Activated naive CD4-positive, alpha-beta T cell treated with anti-CD3 and anti-CD28 coated beads for 36 hours (primary cell): ENCODE measurements at places on chromosomes 4 and X. TPM values are rescaled to one million over a fixed set of nuclear protein-coding genes. Genes with fewer than 3 reads are reported as not detected.

LNX1 gene
- total RNA-seq, result 0.17 TPM

PNMA6A gene
- 1.1 TPM for total RNA-seq

ANOS1 gene
- not detected for total RNA-seq

- H3K4me1 ChIP-seq, result no peaks in the 10 kb centered on the region
- H3K36me3 ChIP-seq, result peaks cover 43% of the 10 kb centered on the region
- H3K27ac ChIP-seq, result no peak overlapping the region
- H3K4me3 ChIP-seq, result no peak overlapping the region
- no peaks in the 10 kb centered on the region for H3K27me3 ChIP-seq
Observed at GRCh38 chr4:4268776-4269175, 20.8 kb upstream of the TMEM128 start.

DNA sequence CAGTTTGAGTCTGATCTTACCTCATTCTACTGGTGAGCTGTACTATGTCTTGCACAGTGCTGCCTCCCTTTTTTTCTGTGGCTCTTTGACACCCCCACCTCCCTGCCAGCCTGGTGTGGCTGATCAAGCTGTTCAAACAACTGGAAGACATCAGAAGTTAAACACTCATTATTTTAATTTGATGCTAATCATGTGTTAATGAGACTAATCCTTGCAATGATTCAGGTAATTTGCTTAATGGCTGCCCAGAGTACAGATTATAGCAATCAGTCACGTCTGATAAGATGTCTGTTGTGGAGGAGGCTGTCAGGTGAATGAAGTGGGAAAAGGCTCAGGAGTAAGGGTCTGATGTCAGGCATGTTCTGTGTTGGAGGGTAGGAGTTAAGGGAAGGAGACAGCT, 87.4 kb upstream of the GK2 start:
- peaks cover 14% of the 10 kb centered on the region for H3K27me3 ChIP-seq
- H3K4me3 ChIP-seq, result no peak overlapping the region
- H3K27ac ChIP-seq, result no peak overlapping the region

GRCh38 chr4:143337600-143338287, 1.1 kb downstream of the GAB1 start:
- peaks cover 3% of the 10 kb centered on the region for H3K4me1 ChIP-seq
- peak overlapping the region; percentile 75 for H3K4me3 ChIP-seq
- DNase-seq, result peak; percentile 15
- peaks cover 40% of the 10 kb centered on the region for H3K27me3 ChIP-seq

- no peaks in the 10 kb centered on the region for H3K36me3 ChIP-seq
- no peaks in the 10 kb centered on the region for H3K4me1 ChIP-seq
- peaks cover 11% of the 10 kb centered on the region for H3K27me3 ChIP-seq
- DNase-seq, result no peak
- H3K27ac ChIP-seq, result no peak overlapping the region
Observed at GRCh38 chr4:173398220-173398619, 696 bp downstream of the SCRG1 start.

TMPRSS11E gene
- not detected for total RNA-seq

POLN gene
- 0.91 TPM for total RNA-seq

GRCh38 chr4:75046641-75047040, 113.7 kb downstream of the PARM1 start:
- no peaks in the 10 kb centered on the region for H3K36me3 ChIP-seq
- DNase-seq, result no peak
- H3K27ac ChIP-seq, result no peak overlapping the region
- no peaks in the 10 kb centered on the region for H3K4me1 ChIP-seq
- no peak overlapping the region for H3K4me3 ChIP-seq

DNA sequence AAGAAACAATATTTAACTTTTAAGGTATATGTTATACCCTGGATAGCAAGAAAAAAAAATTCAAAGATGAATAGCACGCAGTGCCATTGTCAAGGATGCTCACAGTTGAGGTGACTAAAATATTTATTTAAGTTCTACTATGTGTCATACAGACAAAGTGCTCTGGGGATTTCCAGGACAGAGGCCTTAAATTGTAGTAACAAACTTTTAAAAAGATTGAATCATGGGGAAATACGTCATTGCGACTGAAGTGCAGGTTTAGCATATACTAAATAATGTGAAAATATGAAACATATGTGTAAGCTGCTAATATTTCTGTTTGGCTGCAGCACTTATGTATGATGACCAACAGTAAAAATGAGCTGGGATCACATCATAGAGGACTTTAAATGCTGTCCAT, 748.0 kb upstream of the PCDH7 start:
- H3K4me3 ChIP-seq, result no peak overlapping the region
- H3K27ac ChIP-seq, result no peak overlapping the region
- no peak for DNase-seq
- H3K36me3 ChIP-seq, result peaks cover 2% of the 10 kb centered on the region
- H3K27me3 ChIP-seq, result no peaks in the 10 kb centered on the region

DNA sequence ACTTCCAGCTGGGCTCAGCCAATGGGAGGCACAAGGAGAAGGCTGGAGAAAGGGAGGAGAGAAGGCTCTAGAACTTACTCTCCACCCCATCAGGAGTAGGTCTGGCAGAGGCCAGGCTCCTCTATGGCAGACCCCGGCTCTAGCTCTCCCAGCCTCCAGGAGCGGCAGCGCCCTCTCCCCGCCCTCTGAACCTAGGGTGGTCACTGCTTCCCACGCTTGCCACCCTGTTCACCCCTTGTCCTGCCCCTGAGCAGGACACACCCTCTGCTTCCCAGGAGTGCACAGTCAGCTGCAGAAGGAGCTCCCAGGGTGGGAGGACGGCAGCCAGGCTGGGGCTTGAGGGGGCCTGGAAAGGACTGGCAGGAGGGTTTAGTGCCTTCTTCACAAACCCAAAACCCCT, 53.0 kb upstream of the CRMP1 start:
- no peak for DNase-seq
- H3K27ac ChIP-seq, result no peak overlapping the region
- H3K27me3 ChIP-seq, result peaks cover 5% of the 10 kb centered on the region
- no peak overlapping the region for H3K4me3 ChIP-seq
- no peaks in the 10 kb centered on the region for H3K4me1 ChIP-seq

GRCh38 chr4:29467044-29467717, 1253.0 kb upstream of the PCDH7 start:
- no peak overlapping the region for H3K27ac ChIP-seq
- no peaks in the 10 kb centered on the region for H3K27me3 ChIP-seq
- DNase-seq, result no peak
- H3K4me1 ChIP-seq, result no peaks in the 10 kb centered on the region
- no peaks in the 10 kb centered on the region for H3K36me3 ChIP-seq
- no peak overlapping the region for H3K4me3 ChIP-seq

GRCh38 chr4:14671146-14671545, 331.1 kb upstream of the CPEB2 start:
- peaks cover 26% of the 10 kb centered on the region for H3K27me3 ChIP-seq
- no peak for DNase-seq
- H3K4me1 ChIP-seq, result no peaks in the 10 kb centered on the region
- no peaks in the 10 kb centered on the region for H3K36me3 ChIP-seq

ARSH gene
- total RNA-seq, result not detected

CEP44 gene
- 41.2 TPM for total RNA-seq

GRCh38 chrX:150694738-150695410, 1.7 kb downstream of the MTMR1 start:
- H3K27ac ChIP-seq, result peak overlapping the region; percentile 97
- peaks cover 29% of the 10 kb centered on the region for H3K36me3 ChIP-seq
- peaks cover 60% of the 10 kb centered on the region for H3K4me1 ChIP-seq
- no peaks in the 10 kb centered on the region for H3K27me3 ChIP-seq
- peak; percentile 63 for DNase-seq
- H3K4me3 ChIP-seq, result peak overlapping the region; percentile 73

- H3K27ac ChIP-seq, result no peak overlapping the region
- no peaks in the 10 kb centered on the region for H3K36me3 ChIP-seq
- no peak for DNase-seq
- no peak overlapping the region for H3K4me3 ChIP-seq
Observed at GRCh38 chr4:28879178-28879577, 1841.0 kb upstream of the PCDH7 start.

DNA sequence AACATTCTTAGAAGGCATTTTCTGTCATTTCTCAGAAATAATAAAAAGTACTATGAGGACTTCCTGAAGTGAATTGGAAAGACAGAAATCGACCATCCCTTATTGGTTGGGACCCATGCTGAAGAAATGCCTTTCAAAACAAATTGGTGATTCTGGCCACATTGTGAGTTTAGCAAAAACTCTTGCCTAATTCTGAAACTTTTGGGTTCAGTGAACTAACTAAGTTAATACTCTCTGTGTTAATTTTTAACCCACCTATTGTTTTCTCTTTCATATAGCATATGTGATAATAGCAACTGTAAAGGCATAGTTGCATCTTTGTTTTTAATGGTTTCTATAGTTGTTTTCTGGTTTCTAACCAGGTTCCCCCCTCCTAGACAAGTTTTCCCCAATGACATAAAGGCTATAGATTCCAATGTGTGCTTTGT, 129.3 kb upstream of the FAT1 start:
- H3K4me1 ChIP-seq, result no peaks in the 10 kb centered on the region
- no peaks in the 10 kb centered on the region for H3K27me3 ChIP-seq
- no peaks in the 10 kb centered on the region for H3K36me3 ChIP-seq
- no peak for DNase-seq

DNA sequence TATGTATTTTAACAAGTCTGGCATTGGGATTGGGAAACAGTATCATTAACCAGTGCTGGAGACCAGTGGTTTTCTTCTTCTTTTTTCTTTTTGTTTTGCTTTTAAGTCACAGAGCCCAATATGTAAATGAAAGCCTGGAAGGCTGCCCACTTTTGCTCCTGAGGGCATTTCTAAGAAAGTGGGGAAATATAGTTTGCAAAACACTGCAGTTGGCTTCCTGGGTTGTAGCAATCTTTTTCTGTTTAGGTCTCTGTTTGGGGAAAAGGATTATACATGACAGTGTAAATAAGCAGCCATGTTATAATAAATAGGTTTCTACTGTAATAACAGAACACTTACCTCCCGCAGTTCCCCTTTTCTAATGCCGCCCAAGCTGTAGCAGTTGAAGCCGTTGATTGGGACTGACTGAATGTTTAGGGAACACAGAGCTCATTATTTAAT, 105.5 kb downstream of the TMEM164 start:
- no peaks in the 10 kb centered on the region for H3K4me1 ChIP-seq
- no peak for DNase-seq
- H3K36me3 ChIP-seq, result peaks cover 4% of the 10 kb centered on the region
- H3K27ac ChIP-seq, result no peak overlapping the region

PDGFC gene
- total RNA-seq, result not detected

KIF4A gene
- total RNA-seq, result 29.6 TPM

DNA sequence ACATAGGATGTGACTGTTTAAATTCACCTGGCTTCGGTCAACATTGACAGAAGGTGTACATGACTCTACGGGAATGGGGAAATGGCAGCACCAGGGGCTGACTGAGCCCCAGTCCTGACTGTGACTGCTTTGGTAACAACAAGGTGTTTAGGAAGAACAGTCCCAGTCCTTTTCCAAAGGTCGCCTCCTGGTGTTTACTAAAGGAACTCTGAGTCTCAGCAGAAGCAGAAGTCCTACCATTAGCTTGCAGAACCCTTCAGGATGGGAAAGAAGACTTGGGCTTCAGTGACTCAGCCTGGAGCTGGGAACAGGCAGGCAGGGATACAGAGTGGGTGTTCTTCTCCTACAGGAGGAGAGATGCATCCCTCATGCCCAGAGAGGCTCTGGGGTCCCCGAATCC, 103.3 kb downstream of the MGST2 start:
- DNase-seq, result no peak
- no peaks in the 10 kb centered on the region for H3K36me3 ChIP-seq
- no peaks in the 10 kb centered on the region for H3K27me3 ChIP-seq
- no peaks in the 10 kb centered on the region for H3K4me1 ChIP-seq
- H3K27ac ChIP-seq, result no peak overlapping the region

DNA sequence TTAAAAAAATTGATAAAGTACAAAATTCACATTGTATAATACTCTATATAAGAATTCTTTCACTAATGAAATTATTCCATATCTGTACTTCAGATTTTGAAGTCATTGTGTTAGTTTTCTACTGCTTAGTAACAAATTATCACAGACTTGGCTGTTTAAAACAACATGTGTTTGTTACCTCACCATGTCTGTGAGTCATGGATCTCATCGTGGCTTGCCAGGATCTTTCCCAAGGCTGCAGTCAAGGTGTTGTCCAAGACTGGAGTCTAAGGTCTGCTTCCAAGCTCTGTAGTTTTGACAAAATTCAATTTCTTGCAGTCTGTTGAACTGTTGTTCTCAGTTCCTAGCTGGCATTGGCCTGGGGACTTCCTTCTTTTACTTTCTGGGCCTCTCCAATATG, 1286.9 kb downstream of the ADGRL3 start:
- H3K4me3 ChIP-seq, result no peak overlapping the region
- DNase-seq, result no peak
- no peaks in the 10 kb centered on the region for H3K4me1 ChIP-seq
- H3K27ac ChIP-seq, result no peak overlapping the region
